RCC 7860 (cell line): ENCODE measurements at places on chromosomes 4 and X.

DNA sequence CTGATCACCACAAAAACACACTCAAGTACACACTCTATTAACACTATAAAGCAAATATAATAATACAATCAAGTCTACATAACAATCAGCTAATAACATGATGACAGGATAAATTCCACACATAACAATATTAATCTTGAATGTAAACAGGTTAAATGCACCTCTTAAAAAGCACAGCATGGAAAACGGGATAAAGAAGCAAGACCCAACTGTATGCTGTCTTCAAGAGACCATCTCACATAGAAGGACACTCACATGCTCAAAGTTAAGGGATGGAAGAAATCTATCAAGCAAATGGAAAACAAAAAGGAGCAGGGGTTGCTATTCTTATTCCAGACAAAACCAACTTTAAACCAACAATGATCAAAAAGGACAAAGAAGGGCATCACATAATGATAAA lies 28.1 kb downstream of the CBR4 start:
- DNase-seq: no peak

GRCh38 chr4:30833206-30833605 lies 113.0 kb downstream of the PCDH7 start:
- DNase-seq: no peak

DNA sequence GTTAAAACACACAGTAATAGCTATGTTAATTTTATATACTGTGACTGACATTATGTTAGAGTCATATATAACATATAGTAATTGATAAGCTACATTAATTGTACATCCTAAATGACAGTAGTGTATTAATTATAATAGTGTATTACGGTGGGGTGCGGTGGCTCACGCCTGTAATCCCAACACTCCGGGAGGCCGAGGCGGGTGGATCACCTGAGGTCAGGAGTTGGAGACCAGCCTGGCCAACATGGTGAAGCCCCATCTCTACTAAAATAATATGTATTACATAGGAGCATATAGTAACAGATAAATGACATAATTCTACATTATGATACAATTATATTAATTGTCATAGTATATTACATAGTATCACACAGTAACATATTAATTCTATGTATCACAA lies 12.2 kb downstream of the ASMTL start:
- no peak for DNase-seq

DNA sequence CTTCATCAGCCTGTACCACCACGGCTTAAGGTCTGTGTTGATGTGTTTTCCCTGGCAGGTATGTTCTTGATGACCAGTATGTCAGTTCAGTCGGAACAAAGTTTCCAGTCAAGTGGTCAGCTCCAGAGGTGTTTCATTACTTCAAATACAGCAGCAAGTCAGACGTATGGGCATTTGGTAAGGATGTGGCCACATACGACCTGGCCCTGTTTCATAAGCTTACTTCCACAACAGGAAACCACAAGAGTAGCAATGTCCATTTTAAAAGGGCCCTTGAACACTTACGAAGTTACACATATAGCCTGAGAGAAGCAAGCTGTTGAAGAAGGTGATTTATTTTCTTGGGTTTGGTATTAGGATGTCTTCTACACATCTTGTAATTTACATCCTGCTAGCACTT lies 46.1 kb downstream of the BMX start:
- no peak for DNase-seq

DNA sequence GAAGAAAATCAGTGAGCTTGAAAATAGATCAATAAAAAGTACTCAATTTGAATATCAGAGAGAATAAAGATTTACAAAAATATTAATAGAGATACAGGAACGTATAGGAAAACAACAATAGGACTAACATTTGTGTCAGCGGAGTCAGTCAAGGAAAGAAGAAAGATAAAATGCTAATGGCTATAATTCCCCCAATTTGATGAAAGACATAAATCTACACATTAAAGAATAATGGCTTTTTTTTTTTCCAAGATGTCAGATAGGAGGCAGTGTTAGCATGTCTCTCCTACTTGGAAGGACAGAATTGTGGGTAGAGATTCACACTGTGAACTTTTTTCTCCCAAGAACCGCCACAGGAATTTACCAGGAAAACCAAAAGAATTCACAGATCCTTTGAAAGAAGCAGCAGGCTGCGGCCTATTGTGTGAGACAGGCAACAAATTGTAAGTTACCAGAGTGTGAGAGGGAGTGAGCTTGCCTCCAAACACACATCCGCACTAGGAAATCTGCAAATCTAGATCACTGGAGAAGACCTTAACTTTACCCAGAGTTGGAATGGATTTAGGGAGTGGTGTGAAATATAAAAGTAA lies 249.9 kb downstream of the PRDM5 start:
- DNase-seq: no peak

DNA sequence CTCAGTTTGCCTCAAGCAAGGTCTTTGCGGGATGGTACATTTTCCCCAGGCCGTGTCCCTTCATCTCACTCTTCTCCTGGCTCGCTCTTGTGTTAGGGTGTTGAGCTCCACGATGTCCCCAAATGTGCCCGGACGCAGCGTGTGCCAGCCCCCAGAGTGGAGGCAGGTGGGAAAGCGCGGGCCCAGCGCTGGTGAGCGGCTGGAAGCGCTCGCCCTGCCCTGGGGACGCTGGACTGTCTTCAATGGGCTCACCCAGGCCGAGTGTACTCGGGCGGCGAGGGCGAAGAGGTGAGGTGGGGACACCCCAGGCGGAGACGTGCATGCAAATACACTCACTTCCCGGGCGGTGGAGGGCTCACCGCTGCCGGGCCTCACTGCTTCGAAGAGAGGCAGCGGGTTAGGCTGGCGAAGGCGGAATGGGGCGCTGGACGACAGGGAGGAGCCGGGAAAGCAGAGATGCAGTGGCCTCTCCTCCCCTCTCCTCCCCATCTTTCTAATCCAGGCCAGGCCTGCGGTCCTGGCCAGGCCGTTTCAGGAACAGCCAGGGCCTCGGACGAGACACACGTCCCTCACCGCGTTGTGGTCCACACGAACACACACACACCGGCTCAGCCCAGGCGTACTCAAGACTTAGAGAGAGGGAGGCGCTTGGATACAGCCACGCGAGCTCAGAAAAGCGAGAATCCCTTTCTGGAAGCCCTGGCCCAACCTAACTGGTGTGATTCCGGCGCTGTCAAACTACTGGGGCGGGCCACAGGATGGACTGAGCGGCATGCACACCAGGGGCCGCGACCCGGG lies 2.2 kb downstream of the NKX6-1 start:
- no peak for DNase-seq

GRCh38 chr4:104064646-104065577 lies 345.1 kb upstream of the TACR3 start:
- no peak for DNase-seq

DNA sequence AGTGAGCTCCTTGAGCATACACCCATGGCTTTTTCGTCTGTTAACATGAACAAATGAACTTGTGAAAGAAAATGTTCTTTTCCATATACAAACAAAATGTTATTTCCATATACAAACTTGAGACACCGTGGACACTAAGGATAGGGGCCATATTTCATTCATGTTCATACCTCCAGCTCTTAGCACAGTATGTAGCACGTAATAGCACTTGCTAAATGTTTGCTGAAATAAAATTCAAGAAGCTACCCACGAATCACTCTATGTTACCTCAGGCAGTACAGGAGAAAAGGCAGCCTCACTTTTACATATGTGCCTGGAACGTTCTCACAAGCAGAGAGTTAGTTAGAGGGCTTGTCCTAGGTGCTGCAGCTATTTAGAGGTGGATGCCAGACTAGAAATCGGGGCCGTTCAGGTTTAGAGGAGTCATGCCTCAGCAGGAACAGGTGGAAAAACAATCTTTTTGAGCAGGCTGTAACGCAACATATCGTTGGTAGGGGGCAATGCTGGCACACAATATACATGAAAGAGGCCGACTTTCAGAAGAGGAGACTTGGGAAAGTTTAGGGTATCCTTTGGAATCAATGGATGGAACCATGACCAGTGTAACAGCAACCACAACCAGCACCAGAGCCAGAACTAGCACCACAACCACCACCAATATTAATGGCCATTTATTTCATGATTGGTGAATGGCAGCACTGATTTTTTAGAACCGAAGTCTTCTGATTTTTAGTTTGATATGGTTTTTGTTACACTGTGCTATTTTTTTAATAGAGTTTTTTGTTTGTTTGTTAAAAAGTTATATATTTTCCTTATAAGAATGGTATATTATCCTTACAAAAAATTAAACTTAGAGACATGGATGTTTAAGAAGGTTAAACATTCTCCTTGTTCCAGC lies 14.8 kb upstream of the PAQR3 start:
- DNase-seq: no peak

DNA sequence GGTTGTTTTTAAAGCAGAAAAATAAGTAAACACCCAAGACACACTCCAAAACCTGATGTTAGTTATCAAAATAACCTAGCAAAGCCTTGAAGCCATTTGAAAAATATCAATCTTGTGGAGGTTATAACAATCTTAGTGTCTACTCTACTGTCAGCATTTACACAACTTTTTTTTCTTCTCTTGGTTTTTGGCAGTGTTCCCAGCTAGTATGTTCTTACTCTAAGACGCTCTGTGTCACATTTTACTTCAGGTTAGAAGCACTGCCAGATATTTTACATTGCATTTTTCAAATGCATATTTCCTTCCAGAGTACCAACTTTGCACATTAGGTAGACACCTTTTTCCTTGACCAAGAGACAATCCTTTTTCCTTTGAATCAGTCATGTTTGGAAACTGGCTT lies 114.0 kb upstream of the INPP4B start:
- no peak for DNase-seq

GRCh38 chr4:87745064-87745807 lies 54.1 kb upstream of the IBSP start:
- no peak for DNase-seq

DNA sequence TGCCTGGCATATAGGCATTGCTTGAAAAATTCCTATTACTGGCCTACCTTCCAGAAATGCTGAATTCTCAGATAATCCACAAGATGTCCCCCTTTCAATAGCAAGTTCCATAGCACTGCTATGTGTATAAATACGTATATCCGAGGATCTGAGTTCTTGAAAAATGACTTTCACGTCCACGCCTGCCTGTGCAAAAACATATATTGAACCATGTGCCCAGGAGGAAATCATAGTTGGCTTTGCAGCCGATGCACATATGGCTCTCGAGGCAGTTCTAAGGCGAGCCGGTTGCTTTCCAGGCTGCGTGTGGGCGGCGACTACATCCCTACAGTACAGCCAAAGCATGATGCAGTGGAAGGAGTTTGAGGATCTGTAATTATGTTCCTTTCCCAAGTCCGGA lies 55.4 kb upstream of the ESX1 start:
- DNase-seq: peak; percentile 31

GRCh38 chrX:11215191-11215921 lies 77.9 kb upstream of the AMELX start:
- no peak for DNase-seq

DNA sequence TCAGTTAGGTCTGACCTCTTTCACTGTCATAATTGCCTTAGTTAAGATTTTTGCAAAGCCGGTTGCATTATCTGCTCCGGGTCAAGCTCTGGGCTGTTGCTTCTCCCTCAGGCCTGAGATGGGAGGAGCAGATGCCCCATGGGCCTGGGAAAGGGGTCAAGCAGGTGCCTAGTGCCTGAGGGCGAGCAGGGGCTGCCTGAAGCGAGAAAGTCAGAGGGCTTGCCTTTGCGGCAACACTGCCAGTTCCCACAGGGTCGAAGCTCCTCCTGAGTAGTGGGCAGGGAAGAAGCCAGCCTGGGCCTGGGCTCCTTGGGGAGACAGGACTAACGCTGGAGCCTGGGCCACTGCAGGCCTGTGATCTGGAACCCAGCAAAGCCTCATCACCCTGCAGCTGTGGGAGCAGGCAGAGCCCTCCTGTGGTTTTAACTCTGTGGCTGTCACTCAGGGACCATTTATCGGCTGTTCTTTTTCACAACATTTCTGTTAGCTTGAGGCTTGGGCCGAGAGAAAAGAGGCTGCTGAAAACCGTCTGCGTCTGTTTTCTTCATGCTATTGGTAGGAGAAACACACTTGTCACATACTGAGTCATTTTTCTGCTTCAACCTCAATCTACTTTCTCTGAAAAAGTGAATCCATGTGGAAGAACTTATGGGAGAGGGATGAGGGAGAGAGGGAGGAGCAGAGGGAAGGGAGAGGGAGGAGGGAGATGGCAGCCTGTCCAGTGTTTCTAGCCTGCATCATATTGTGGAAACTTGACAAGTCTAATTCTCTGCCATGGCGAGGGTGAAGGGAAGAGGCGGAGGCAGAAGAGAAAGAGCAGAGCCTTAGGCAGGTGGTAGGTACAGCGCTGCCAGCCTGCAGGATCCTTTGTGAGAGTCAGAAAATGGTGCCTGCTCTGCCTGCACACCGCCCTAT lies 68.4 kb downstream of the RHOH start:
- DNase-seq: no peak

- DNase-seq: no peak
Observed at GRCh38 chr4:124105212-124105611, 607.3 kb downstream of the ANKRD50 start.

DNA sequence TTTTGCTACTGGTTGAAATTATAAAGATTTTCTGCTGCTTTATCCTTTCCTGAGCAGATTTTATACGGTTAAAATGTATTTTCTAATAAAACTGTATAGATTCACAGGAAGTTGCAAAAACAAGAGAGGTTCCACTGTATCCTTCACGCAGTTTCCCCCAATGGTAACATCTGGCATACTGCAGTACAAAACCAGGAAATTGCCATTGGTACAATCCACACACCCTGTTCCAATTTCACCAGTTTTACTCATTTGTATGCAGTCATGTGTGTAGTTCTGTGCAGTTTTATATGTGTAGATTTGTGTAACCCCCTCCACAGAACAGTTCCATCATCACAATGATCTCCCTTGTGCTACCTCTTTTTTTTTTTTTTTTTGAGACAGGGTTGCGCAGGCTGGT lies 20.0 kb downstream of the DDX3X start:
- DNase-seq: no peak

DNA sequence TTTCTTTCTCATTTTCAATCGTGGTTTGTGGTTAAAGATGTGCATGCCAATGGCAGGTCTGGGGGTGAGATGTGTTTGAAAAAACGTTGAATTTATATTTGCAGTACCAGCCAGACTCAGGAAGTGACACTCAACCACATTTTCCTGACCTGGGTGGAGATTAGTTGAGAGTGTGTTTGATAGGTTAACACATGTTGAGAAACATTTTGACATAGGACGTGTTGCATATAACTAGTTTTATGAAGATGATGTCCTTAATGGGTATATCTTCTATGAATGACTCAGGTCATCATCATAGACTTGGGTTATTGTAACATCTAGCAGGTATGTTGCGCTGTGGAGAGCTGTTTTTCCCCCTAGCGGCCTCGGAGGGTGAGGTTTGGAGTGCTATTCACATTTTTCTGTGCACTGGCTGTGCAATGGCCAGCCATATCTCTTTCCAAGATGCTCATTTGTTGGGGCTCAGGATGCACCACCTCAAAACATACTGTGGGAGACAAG lies 21.7 kb upstream of the CD38 start:
- DNase-seq: peak; percentile 23
